ENCODE measurements at places on chromosomes 5 and 9.

GRCh38 chr5:43024217-43024616, 15.9 kb downstream of the ANXA2R start:
- DNase-seq: no peak

DNA sequence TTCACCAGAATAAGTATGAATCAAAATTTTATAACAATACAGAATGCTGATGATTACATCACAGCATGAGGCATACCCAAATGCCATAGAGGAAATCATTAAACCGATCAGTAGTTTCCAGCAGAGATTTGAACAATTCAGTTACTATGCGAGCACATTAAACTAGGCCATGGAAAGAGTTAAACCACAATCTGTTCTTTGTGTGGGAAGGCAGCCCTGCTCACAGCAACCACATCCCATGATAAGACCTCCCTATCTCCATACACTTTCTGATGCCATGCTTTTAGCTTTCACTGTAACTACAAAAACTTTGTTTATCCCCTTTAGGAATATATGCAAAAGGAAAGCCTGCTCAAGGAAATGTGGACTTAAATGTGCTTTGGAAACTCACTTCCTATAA, 4.5 kb downstream of the NFIB start:
- peak; percentile 91 for DNase-seq

GRCh38 chr5:74185599-74185998, 454.9 kb downstream of the ENC1 start:
- DNase-seq: no peak

DNA sequence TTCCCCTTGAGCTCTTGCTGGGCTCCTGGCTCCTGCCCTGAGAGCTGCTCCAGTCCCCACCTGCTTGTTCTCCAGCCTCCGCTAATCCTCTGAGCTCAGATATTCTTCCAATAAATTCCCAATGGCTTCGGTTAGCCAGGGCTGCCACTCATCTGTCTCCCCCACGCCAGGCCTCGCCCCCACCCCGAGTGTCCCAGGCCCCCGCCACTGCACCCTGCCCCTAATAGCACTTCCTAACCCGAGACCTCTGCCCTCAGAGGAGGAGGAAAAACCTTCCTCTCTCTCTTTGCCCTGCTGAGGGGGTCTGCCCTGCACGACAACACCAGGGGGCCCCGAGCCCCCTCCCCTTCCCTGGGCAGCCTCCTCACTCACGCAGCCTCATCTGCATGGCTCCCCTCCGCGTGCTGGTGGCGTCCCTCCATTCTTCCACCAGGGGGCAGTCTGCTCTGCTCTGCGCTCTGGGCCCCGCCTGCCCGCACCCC, 5.4 kb upstream of the LCN15 start:
- DNase-seq: no peak

- no peak for DNase-seq
Measured at GRCh38 chr5:68891718-68892117, 202.1 kb upstream of the SLC30A5 start.

DNA sequence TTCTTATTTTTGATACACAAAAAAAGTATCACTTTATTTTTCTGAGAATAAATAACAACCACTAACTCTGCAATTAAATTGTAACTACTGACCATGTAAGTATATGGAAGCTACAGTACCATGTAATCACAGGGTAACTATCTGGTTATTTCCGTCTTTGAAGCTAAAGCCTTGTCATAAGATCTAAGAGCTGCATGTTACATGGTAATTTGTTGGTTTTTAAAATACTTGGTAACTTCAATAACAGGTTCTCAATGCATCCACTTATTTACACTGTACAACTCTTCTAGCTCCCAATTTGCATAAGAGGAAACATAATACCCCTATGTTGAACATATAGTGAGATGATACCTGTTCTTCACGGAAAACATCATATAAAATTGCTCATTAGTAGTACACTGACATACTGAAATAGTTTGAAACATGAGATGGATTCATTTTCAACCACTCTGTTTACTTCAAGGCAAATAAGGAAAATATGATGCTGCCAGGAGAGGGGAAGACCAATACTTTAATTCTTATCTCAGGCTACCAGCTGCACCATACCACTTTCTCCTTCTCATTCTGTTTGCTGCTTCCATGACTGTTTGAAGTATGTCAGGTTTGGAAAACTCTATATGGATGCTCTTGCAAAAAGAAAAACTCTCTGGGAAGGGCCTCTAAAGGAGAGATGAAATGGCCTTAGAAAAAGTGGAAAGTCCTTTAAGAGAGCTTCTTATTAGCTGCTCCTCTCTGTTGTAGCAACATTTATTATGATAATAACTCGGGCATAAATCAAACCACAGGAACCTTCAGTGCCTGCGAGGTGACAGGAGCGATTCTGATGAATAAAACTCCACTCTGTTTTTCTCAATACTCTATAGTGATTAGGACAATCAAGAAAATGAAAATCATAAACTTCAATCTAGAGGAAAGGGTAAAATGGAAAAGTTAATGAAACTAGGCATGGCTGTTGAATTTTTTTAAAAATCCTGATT, 150.2 kb downstream of the KIAA0825 start:
- no peak for DNase-seq

- no peak for DNase-seq
Measured at GRCh38 chr9:76289703-76290102, 104.5 kb downstream of the RFK start.

- no peak for DNase-seq
Measured at GRCh38 chr9:121034529-121034928, 15.5 kb downstream of the C5 start.

GRCh38 chr5:84602371-84602771, 217.7 kb upstream of the EDIL3 start:
- DNase-seq: no peak

- no peak for DNase-seq
Measured at GRCh38 chr9:19288081-19288480, 57.6 kb downstream of the DENND4C start.

DNA sequence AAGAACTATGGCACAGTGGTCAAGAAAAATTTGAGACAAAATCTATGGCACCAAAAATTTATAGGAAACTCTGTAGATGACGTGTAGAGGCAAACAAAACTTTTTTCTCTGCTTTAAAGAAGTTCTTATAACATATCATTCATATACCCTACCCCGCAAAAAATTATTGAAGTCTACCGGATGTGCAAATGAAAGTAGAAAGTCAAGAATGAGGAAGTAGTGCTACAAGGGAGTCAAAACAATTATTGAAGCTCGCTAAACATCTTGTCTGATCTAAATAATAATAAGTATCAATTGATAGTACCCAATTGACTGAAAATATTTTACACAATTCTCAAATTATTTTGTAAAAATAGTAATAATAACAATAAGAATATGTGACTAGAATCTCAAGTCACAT, 398.5 kb downstream of the TAF11L14 start:
- no peak for DNase-seq

DNA sequence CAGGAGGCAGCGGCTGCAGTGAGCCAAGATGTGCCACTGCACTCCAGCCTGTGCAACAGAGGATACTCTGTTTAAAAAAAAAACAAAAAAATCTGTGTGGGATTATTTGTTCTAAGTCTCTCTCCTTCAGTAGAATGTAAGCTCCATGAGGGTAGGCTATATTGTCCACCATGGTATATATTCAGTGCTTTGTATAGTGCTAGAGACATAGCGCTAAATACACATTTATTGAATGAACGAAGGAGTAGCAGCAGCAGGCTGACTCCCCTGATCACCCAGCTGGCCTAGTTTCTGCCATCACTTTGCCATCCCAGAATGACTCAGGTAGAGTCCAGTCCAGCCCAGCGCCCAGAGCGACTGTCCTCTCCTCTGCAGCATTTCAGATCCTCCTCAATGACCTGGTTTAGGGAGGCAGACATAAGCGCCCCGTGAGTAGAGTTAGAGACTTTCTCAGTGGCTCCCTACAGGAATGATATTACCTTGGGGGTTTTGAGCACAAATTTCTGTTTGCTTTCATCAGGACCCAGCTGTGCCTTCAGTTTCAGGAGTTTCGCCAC, 716 bp downstream of the HARS1 start:
- no peak for DNase-seq

DNA sequence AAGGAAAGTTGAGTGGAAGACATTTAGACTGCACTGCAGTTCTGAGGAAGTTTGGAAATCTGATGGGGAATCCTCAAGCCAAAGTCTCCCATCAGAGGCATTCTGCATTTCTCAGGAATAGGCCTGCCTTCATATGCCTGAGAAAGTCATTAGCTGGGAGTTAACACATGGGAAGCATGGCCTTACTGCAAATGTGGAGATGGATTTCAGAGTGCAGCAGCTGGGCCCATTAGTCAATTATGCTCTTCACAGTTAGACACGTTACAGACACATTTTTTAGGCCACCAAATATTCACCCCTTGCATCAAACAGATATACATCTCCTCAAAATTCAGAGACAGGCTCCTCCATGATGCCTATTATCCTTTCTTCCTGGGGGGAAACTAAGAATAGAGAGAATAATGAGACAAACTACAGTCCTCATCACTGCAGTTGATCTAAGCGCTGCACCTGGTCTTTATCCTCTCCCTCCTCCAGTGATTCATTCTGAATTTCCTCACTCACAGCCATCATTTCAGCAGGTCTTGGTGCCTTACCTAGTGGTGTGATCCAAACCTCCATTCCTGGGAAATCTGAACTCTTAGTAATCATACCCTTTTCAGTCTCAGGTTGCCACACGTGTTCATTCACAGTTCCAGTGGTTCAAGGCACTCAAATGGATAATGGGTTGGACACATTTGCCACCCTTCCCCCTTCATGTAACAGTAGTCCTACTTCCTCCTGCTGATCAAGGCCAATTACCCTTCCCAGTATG, 47.9 kb upstream of the PPP2CA start:
- peak; percentile 73 for DNase-seq

DNA sequence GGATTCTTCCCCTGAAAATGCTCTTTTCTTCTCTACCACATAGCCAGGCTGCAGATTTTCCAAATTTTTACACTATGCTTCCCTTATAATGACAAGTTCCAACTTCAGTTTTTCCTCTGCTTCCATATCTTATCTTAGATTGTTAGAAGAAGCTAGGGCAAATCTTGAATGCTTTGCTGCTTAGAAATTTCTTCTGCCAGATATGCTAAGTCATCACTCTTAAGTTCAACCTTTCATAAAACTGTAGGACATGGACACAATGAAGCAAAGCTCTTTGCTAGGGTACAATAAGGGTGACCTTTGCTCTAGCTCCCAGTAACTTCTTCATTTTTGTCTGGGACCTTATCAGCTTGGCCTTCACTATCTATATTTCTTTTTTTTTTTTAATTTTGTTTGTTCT, 88.7 kb downstream of the NXNL2 start:
- DNase-seq: no peak

DNA sequence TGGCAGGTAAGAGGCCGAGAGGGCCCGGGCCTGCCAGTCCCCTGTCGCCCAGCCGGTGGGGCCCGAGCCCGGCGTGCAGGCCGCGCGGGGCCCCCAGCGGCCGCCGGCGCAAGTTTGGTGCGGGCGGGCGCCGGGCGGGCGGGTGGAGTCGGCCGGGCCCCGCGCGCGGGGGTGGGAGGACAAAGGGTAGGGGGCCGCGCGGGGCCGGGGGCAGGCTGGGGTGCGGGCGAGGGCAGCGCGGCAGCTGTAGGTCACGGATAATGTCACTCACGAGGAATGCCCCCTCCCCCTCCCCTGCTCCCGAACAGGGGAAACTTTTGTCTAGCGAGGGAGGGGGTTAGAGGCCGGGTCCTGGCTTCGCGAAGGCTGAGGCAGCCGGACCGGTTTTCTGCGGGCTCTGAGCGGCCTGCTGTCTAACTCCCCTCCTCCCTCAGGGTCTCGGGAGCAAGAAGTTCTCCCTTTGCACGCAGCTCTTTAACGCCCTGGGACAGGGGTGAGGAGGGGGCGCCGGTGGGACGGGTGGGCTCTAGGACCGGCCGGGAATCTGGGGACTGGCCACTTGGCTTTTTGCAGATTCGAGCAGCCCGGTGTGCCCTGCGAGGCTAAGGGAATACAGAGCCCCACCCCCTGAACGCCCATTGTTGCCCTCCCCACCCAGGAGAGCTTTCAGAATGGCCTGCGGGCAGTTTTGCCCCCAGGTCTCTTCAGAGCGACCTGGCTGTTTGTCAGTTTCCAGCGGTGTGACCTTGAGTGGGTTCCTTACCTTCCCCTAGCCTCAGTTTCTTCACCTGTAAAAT, 21.3 kb upstream of the NDST1 start:
- DNase-seq: peak; percentile 66

- DNase-seq: no peak
Measured at GRCh38 chr5:93189707-93190120, 391.3 kb downstream of the NR2F1-AS1 start.

DNA sequence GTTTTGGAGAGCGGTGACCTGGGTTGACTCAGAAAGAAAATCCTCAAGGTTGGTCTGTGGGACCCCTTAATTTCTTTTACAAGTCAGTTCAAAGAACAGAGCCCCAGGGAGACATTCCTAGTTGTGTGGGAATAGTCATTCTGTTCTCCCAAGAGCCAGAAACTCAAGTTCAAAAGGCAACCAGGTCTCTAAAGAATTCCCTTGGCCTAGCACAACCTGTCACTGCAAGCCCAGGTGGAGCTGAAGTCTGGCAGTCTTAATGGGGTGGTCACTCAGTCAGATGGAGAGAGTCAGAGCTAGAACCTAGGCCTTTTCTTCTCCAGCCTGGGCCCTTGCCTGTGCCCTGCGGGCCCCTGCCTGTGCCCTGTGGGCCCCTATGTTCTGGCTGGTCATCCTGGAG, 37.5 kb upstream of the CDKN2AIPNL start:
- no peak for DNase-seq

GRCh38 chr5:73183481-73183891, 10.5 kb downstream of the TMEM174 start:
- no peak for DNase-seq

DNA sequence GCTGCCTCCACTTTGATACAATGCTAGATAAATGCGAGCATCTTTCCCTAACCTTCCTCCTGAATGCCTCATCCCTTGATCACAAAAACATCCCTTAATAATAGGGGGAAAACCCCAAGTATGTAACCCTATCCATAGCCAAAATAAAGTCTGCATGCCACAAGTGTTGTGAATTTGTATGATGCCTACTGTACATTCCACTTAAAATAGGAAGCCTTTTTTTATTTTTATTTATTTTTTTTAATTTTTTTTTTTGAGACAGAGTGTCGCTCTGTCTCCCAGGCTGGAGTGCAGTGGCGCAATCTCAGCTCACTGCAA, 207.0 kb downstream of the AOPEP start:
- no peak for DNase-seq

DNA sequence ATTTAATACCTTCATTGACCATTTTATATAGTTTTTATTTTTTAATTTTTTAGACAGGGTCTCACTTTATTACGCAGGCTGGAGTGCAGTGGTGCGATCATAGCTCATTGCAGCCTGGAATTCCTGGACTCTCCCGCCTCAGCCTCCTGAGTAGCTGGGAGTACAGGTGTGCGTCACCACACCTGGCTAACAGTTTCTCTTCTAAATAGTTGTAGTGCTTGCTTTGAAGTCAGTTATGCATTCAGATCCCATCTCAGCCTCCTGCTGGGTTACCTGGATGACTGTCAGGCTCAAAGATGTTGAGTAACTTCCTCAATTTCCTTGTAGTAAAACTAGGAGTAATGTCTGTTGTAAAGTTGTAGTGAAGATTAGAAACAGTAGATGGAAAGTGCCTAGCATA, 21.4 kb downstream of the SNX18 start:
- DNase-seq: no peak

GRCh38 chr9:72650206-72650605, 128.8 kb downstream of the TMC1 start:
- DNase-seq: no peak
